NCI-H2029 (cell line): ENCODE measurements at places on chromosomes 3 and 15.

GRCh38 chr3:160953686-160954085 is 151.5 kb downstream of the B3GALNT1 start:
- no peak for DNase-seq

GRCh38 chr3:189680723-189681122 is 49.5 kb downstream of the TP63 start:
- DNase-seq = no peak

DNA sequence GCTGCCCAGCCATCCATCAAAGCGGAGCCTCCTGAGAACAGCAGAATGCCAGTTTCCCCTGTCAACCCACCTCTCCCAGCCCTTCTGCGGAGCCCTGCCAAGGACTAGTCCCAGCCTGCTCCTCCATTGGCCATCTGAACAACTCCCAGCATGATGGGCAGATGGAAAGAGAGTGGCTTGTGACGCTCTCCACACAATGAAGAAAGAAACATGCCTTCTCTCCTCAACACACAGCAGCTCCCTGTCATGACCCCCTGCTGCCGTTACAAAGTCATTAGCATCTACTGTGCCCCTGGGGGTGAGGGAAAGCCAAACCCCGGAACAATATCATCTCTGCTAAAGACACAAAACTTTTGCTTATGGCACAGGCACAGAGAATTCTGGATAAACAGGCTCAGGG is 33.6 kb downstream of the MECOM start:
- DNase-seq = no peak

DNA sequence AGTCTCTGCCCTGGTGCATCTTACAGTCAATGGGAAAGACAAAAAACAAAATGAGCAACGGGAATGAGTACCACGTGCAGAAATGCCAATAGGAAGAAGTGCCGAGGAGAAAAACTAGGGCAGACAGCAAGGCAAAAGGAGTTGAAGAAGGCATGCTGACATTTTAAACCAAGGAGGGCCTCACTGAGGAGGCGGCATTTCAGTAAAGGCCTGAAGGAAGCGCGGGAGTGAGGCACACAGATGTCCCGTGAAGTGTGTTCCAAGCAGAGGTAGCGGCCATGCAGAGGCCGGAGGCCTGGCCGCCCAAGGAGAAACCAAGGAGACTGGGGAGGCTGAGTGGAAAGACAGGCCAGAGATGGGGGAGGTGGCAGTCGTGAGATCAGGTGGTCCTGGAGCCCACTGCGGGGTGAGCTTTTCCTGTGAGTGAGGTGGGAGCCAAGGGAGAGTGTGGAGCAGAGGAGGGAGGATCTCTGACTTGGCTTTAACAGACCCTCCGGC is 34.8 kb downstream of the DNAJB8 start:
- DNase-seq = no peak

GRCh38 chr15:98657721-98658120 is 9.4 kb downstream of the IGF1R start:
- DNase-seq = no peak

- no peak for DNase-seq
These were observed 76.8 kb downstream of the CHCHD4 start for GRCh38 chr3:14047841-14048240.

DNA sequence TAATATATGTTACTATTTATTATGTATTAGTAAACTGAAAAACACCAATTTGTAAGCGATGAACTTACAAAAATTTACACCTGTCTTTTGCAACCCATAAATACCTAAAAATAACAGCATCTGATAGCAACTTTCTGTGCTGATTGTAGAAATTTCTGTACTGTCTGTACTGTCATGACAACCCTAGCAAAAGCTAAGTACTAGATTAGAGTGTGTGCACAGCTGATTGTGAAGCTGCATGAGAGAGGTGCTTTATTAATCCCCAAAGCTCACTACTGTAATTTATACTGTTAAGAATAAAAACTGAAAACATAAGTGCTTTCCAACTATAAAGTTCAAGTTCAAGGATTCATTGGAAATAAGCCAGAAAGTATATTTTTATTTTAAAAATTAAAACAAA is 815 bp downstream of the BCL2A1 start:
- DNase-seq = no peak

DNA sequence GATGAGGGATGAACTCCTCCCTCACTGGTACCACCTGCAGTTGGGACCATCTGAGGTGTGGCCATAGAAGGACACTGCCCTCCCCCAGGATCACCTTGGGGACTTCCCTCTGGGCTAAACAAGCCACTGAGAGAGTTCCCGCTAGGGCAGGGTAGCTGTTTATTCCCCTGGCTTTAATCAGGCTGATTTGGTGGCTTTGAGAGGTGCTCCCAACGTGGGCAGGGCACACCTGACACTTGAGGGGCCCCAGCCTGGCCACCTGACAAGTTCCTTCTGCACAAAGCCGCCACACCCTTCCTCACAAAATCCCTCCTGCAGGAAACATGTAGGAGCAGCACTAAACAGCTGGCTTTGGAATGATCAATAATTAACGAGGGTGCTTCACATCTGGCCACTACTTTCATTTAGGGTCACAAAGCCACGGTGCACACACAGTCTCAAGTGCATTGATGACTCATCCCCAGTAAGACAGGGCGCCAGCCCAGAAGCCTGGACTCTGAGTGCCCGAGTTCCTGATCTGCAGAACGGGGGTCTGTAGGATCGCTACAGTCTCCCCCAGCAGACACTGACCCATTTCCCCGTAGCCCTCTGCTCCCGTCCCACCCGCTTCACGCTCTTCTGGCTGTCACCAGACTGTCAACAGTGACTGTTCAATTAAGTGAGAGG is 75.1 kb downstream of the ATP10A start:
- no peak for DNase-seq

DNA sequence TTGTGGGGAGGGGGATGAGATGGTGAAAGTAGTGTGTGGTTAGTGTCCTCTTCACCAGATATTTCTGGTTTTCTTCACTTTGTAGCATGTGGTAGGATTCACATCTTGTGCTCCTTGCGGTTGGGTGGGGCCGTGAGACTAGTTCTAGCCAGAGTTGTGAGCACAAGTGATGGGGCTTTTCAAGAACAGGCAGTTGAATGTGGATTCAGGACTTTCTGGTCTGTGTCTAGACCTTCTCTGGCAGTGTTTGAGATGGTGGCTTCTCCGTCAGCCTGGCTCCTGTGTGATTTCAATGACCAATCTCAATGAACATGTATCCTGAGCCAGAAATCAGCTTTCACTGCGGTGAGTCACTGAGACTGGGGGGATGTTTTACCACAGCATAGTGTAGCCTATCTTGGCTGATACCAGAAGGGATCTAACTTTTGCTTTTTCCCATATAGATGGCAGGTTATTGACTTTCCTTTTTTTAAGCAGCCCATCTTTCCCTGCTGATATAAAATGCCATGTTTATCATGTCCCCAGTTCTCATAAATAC is 82.6 kb downstream of the RPLP1 start:
- no peak for DNase-seq

GRCh38 chr3:79005084-79005483 is 762.7 kb downstream of the ROBO1 start:
- DNase-seq = no peak

DNA sequence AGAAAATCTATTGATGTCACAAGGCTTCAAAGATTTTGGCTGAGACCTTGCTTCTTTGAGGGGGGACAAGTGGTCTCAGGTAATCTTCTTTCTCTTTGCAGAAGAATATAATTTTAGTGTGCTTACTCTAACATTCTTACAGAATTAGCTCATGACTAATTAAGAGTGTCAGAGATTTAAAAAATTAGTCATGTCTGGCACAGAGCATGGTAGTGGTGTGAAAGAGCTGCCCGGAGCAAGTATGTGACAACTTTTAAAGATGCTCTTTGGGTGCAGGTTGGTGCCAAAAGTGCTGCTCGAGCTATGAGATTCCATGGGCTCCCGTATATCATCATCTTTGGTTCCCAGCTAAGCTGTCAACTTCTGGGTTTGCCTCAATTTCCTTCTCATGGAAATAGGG is 31.1 kb downstream of the CYP19A1 start:
- no peak for DNase-seq

DNA sequence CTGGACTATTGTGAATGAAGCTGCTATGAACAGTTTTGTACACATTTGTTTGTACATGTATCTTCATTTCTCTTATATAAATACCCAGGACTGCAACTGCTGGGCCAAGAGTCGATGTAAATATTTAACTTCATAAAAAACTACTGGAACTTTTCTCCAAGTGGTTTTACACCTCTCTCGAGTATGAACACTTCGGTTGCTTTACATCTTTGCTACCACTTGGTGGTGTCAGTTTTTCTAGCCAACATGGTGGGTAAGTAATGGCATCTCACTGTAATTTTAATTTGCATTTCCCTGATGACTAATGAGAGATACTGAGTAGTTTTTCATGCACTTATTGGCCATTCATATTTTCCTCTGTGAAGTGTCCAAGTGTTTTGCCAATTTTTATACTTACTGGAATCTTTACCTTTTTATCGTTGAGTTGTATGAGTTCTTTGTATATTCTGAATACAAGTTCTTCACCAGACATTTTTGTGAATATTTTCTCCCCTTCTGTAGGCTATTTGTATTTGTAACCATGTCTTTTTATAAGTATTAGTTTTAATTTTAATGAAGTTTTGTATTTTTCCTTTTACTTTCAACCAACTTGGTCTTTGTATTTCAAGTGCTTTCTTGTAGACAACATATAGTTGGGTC is 44.4 kb downstream of the PCOLCE2 start:
- DNase-seq = no peak

DNA sequence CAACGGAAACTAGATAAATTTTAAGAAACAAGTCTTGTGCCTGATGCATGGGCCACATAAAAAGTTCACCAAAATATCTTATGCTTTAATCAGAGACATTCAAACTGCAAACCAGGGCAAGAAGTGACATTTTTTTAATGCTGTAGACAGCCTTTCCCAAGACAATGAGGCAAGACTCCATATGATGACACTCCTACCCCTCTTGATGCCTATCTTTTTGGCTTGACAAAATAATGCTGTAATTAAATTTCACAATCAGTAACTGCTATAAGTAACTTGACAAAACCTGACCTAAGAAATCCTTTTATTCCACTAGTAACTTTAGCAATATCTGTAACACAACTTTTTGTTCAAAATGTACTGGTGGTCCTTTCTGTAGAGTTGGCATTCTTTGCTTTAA is 48.7 kb downstream of the ECT2 start:
- DNase-seq = no peak

DNA sequence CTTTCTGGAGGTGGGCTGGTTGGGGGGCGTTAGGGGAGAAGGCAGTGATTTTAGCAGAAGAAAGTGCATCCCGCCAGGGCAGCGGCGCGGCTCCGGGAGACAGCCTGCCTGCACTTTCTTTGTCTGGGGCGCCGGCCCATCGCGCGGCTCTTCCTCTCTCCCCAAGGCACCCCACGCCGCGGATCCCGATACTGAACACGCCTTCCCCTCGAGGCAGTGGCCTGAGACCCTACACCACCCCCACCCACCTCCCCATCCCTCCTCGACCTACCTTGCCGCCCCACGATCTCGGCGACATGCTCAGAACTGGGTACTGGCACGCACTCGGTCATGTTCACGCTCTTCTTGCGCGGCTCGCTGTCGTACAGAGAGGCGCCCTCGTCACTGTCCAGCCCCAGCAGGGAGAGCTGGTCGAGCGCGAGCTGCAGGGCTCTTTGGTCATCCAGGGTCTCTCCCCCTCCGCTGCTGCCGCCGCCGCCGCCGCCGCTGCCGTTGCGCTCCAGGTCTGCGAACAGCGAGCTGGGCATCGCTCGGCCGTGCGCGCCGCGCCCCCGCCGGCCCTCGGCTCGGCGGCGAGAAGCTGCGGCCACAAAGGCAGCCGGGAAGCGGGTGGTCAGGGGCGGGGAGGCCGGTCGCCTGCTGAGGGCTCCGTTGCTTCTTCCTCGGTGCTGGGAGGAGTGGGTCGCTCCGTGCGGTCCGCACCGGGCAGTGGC is 483 bp downstream of the MEX3B start:
- DNase-seq = no peak

GRCh38 chr15:40037721-40038120 is 1.3 kb downstream of the SRP14 start:
- no peak for DNase-seq

GRCh38 chr3:36166477-36166876 is 213.8 kb upstream of the STAC start:
- DNase-seq = no peak
